ENCODE measurements at places on chromosomes 16 and 17. TPM values are rescaled to one million over a fixed set of nuclear protein-coding genes. Genes with fewer than 3 reads are reported as not detected.

Gene CA5A
- not detected for total RNA-seq

Gene HES7
- total RNA-seq, result not detected

Gene DNAH2
- total RNA-seq, result 0.09 TPM

Gene DYNC1LI2
- 66.5 TPM for total RNA-seq

Gene SDR42E2
- total RNA-seq, result not detected

Gene TAT
- 0.09 TPM for total RNA-seq

- H3K4me1 ChIP-seq, result peaks cover 6% of the 10 kb centered on the region
- DNase-seq, result no peak
- H3K27me3 ChIP-seq, result no peaks in the 10 kb centered on the region
- peaks cover 4% of the 10 kb centered on the region for H3K36me3 ChIP-seq
These were observed 800 bp downstream of the PLEKHH3 start for GRCh38 chr17:42675965-42676423.

DNA sequence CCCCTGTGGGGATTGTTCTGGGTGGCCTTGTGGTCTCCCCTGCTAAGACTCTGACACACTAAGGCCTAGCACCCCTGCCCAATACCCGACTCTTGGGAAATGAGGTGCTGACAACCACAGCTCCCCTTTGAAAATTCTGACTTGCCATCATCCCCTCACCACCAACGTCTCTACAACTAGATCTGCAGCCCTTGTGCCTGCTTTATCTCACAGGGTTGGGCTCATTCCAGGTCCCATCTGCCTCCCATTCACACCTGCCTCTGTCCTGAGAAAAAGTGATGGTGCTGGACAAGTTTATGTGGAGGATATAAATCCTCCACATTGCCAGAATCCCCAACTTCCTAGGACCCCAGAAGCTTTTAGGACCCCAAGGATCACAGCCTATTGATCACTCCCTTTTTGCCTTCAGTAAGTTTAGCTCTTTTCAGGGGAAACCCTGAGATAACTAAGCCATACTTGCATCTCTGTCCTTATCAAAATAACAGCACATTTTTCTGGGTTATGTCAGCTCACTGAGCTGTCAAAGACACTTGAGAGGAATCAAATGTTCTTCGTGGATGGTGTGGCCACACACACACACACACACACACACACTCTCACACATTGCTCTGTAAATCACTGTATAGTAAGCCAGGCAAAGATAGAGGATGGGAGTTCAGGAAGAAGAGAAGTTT lies 136.8 kb upstream of the CES5A start:
- no peaks in the 10 kb centered on the region for H3K4me1 ChIP-seq
- peaks cover 3% of the 10 kb centered on the region for H3K27me3 ChIP-seq
- H3K4me3 ChIP-seq, result no peak overlapping the region
- H3K36me3 ChIP-seq, result no peaks in the 10 kb centered on the region

DNA sequence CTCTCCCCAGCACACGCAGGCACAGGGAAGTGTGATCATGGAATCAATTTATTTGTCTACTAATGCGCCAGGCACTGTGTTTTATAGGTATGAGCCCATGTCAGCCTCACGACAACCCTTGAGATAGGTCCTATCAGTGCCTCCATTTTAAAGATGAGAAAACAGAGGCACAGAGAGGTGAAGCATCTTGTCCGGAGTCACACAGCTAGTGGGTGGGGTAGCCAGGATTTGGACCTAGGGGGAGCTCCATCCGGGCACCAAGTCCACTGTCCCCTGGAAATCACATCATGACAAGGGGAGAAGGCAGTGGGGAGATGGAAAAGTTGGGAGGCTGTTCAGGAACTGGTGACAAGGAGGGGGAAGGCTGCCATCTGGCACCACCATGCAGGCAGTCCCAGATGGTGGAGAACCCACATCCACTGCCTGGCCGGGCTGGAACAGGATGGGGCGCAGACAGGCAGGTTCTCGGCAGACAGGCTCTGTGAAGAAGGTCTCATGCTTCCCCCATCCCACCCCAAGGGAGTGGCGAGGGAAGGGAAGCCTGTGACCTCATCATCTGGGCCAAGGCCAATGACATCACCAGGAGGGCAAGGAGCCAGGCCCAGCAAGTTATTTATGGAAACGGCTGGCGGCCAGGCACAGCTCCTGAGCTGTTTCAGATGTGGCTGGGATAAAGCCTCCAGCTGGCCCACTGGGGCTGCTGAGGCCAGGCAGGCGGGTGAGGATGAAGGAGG lies 126.0 kb upstream of the SDK2 start:
- H3K4me3 ChIP-seq, result no peak overlapping the region
- DNase-seq, result peak; percentile 88
- no peaks in the 10 kb centered on the region for H3K27me3 ChIP-seq
- H3K36me3 ChIP-seq, result no peaks in the 10 kb centered on the region

GRCh38 chr16:53737552-53737951 lies 33.6 kb downstream of the FTO start:
- DNase-seq, result no peak
- peaks cover 10% of the 10 kb centered on the region for H3K4me1 ChIP-seq

DNA sequence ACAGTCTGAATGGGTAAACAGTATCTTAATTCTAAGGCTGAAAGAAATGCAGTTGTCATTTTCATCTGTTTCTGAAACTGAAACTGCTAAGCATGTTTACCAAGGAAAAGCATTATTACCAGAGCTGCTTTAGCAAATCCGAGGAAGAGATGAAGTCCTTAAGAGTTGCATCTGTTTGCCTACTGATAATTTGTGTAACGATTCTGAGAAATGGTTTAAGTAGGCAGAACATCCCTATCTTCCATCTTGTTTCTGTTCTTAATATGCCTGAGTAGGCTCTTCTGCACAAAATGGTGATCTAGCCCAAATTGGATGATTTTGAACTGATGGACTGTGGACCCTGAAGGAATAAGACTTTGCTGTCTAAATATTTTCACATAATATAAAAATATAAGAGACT lies 34.9 kb downstream of the NUP93 start:
- no peak overlapping the region for H3K4me3 ChIP-seq
- peaks cover 5% of the 10 kb centered on the region for H3K4me1 ChIP-seq
- no peak overlapping the region for H3K27ac ChIP-seq
- no peak for DNase-seq

DNA sequence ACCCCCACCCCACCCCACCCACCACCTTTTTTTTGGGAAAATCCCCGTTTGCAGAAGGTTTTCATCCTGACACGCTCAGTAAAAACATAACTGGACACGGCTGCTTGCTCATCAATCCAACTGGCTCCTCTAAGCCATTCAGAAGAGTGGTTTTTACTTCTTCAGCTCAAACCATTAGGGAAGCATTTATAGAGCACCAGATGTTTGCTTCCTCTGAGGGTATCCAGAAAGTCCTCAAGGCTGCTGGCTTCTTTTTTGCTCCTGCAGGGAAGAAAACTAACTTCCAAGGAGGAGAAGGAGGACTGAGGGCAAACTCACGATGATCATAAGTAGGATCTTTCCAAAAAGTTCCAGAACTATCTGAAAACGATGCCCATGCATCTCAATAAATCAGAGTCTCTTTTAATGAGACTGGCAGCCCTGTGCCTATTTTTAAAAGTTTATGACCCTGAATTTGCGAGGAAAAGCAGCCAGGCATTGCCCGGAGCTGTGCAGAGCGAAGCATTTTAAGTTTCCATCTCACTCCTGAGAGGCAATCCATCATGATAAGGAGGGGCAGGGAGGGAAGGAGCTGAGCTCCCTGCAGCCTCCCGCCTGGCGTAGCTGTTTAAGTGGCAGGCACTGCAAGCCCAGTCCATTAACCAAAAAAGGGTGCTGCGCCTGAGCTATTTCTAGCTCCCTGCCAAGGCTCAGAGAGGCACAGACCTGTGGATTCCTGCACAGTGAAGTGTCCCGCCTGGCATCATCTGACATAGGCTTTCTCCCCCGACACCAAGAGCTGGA lies 146.3 kb upstream of the FOXF1 start:
- H3K36me3 ChIP-seq, result no peaks in the 10 kb centered on the region
- H3K4me1 ChIP-seq, result no peaks in the 10 kb centered on the region
- no peak for DNase-seq
- H3K27ac ChIP-seq, result no peak overlapping the region
- H3K4me3 ChIP-seq, result no peak overlapping the region
- H3K27me3 ChIP-seq, result no peaks in the 10 kb centered on the region

GRCh38 chr17:48223945-48224344 lies 116.4 kb downstream of the SNX11 start:
- no peaks in the 10 kb centered on the region for H3K4me1 ChIP-seq
- H3K27me3 ChIP-seq, result no peaks in the 10 kb centered on the region
- no peak overlapping the region for H3K4me3 ChIP-seq
- no peak for DNase-seq
- H3K27ac ChIP-seq, result no peak overlapping the region

DNA sequence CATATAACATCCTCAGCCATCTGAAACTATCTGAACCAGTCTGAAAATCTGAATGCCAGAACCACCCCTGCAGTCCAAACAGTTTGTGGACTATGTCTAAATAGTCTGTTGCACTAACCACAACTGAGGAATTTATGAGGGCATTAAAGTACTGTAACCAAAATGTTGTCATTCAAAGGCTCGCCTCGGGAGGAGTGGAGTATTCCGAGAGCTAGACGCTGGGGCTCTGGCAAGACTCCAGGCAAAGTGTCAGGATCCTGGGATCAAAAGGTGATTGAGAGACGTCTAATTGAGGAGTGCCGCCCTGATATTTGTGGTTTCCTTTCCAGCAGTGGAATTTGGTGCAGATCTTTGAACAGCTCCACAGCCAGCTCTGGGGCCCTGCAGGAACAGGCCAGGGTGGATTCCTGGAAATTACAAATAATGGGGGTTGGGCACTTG lies 142.9 kb upstream of the MYOCD start:
- DNase-seq, result no peak
- no peaks in the 10 kb centered on the region for H3K36me3 ChIP-seq
- no peaks in the 10 kb centered on the region for H3K4me1 ChIP-seq
- H3K27me3 ChIP-seq, result no peaks in the 10 kb centered on the region

DNA sequence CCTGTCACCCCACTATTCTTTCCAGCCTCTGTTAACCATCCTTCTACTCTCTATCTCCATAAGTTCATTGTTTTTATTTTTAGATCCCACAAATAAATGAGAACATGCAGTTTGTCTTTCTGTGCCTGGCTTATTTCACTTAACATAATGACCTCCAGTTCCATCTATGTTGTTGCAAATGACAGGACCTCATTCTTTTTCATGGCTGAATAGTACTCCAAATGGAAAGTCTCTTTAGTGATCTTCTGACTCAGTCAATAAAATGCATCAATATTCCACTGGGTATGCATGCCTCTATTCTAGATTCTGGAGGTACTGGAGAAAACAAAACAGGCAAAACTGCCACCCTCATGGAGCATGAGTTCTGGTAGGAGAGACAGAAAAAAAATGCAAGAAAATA lies 459.0 kb downstream of the XYLT1 start:
- H3K36me3 ChIP-seq, result no peaks in the 10 kb centered on the region
- DNase-seq, result no peak
- no peaks in the 10 kb centered on the region for H3K4me1 ChIP-seq
- H3K27me3 ChIP-seq, result no peaks in the 10 kb centered on the region

GRCh38 chr17:78316867-78317789 lies 42.7 kb downstream of the SOCS3 start:
- no peak for DNase-seq
- H3K27ac ChIP-seq, result peak overlapping the region; percentile 91
- peak overlapping the region; percentile 4 for H3K4me3 ChIP-seq
- no peaks in the 10 kb centered on the region for H3K36me3 ChIP-seq
